ENCODE measurements at places on chromosomes 12 and 14.
A peak's percentile ranks its signal among the peaks of the same experiment; 100 is the strongest.

GRCh38 chr14:96497087-96497486, 5.1 kb upstream of the PAPOLA start:
- no peak for DNase-seq

DNA sequence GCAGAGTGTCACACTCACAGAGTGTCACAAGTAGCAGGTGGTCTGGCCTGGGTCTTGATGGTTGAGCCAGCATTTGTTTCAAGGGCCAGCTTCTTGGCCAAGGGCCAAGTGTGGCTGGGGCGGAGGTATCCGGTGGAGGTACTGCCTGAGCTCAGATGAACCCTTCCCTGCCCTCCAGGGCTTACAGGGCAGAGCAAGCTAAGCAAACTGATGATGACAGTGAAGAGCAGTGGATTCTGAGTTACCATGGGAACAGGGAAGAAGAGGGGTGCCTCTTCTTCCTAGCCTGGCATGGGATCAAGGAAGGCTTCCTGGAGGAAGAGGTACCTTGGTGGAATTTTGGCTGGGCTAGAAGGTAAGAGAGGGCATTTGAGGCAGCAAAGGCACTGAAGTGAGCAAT, 35.7 kb downstream of the MVK start:
- no peak for DNase-seq

GRCh38 chr14:33556382-33557121, 394.3 kb downstream of the EGLN3 start:
- no peak for DNase-seq

DNA sequence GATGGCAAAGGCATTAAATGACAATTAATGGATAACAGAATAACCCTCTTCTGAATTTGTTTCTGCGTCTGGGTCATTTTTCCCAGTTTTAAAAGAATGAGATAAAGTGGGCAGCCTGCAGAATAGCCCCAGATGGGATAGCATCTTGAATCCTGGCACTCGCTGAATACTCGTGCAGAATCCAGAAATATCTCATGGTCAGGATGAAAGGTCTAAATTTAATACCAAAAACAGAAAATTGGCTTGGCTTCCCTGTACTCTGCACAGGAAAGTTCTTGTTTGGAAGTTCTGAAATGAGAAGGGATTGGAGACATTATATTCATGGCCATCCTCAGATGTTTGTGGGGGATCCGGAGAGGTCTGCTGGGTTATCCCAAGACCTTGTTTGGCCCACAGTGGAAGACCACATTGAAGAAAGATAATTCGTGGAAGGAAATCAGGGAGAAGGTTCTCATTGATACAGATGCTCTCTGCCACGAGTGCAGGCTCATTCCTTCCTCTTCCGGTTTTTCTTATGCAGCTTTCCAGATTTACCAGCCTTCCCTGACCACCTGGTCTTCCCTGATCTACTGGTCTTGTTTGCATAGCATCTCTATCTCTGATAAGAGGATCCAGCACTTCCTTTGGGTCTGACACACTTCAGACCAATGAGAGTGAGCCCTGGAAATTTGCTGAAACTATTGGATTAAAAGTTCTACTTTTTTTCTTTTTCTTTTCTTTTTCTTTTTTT, 6.0 kb upstream of the IFT81 start:
- peak; percentile 25 for DNase-seq

- DNase-seq: no peak
Observed at GRCh38 chr12:2345902-2346301, 293.1 kb downstream of the CACNA1C start.

- no peak for DNase-seq
Observed at GRCh38 chr12:91954326-91954725, 191.3 kb downstream of the BTG1 start.

DNA sequence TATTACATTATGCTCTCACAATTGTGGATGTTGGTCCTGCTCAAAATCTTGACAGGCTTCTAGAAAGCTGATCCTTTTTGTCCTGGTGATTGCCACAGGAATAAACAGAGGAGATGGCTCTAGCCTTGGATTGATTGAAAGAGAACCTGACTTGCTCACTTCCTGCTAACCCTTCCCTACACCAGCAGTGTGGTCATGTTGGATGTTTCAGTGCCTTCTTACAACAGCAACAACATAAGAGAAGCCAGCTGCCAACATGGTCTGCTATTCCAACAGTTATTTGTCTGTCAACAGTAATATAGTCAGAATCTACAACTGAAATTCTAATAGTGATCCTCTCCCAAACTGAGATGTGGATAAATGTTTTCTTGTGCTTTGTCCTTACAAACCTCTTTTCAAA, 311.6 kb upstream of the DIO2 start:
- DNase-seq: no peak

GRCh38 chr14:37470251-37470650, 124.8 kb downstream of the FOXA1 start:
- DNase-seq: no peak

- DNase-seq: no peak
Observed at GRCh38 chr14:98028162-98028561, 1231.0 kb downstream of the VRK1 start.

DNA sequence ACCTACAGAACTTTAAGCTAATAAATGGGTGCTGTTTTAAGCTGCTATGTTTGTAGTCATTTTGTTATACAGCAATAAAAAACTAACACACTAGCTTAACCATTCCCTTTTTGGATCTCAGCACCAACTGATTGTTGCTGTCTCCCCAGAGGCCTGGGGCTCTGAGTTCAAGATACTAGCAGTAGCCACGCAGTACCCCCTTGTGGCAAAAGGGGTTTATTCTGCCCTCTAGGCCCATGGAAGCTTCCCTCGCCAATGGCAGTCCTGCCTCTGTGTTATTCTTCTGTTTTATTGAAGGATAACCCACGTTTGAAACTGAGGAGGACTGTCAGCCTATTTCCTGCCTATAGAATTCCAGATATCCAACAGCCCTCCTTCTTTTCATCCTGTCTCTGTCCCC, 455.3 kb upstream of the ATP2B1 start:
- DNase-seq: no peak

DNA sequence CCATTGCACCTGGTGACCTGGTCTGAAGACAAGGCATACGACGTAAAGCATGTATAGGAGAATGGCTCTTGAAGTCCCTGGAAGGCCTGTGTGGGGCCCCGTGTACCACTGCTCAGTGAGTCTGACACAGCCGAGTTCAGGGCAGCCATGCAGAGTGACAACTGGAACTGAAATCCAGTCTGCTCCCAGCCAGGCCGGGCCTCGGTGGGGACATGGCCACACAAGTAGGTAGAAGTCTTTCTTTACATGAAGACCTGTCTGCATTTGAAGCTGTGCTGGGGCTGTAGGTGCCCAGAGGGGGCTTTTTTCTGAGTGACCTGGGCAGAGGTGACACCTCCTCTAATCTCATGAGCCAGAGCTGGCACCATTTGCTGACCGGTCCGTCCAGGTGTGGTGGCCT, 35.7 kb downstream of the ADGRD1 start:
- DNase-seq: no peak

GRCh38 chr12:102215992-102216691, 18.5 kb upstream of the PMCH start:
- DNase-seq: no peak

DNA sequence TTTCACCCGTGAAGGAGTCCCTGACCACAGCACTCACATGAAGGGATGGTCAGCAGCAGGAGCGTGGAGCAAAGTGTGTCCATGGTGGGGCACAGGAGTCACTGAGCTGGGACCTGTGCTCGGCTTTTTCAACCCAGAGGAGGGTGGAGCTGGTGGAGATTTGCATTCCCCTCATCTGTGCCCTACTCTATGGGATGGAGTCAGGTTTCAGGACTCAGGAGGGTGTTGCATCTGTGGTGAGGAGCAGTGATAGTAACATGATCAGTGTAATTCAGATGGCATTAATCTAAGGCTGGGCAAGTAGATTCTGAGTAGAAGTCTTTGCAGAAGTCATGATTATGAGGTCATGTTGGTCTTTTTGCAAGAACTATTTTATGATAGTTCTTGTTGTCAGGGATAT, 511.9 kb downstream of the TMEM121 start:
- DNase-seq: no peak

DNA sequence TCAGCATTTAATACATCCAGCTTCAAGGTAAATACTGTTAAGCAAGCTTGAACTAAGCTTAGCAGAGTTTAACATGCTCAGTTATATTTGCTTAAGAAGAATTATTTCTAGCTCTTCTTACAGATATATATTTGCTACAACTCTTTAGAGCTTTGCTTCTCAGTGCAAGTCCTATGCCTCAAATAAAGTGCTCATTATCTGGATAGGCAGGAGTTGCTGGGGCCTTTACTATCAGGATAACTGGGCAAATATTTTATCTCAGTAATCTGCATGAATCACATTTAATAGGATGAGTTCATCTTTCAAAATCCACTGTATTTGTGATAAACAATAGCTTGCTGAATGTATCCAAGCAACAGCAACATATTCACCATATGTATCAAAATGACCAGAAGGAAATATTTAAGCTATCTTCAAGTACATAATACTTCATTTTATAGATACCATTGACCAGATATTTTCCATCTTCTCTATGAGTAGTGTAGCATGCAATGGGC, 187.6 kb downstream of the NOVA1 start:
- DNase-seq: no peak

DNA sequence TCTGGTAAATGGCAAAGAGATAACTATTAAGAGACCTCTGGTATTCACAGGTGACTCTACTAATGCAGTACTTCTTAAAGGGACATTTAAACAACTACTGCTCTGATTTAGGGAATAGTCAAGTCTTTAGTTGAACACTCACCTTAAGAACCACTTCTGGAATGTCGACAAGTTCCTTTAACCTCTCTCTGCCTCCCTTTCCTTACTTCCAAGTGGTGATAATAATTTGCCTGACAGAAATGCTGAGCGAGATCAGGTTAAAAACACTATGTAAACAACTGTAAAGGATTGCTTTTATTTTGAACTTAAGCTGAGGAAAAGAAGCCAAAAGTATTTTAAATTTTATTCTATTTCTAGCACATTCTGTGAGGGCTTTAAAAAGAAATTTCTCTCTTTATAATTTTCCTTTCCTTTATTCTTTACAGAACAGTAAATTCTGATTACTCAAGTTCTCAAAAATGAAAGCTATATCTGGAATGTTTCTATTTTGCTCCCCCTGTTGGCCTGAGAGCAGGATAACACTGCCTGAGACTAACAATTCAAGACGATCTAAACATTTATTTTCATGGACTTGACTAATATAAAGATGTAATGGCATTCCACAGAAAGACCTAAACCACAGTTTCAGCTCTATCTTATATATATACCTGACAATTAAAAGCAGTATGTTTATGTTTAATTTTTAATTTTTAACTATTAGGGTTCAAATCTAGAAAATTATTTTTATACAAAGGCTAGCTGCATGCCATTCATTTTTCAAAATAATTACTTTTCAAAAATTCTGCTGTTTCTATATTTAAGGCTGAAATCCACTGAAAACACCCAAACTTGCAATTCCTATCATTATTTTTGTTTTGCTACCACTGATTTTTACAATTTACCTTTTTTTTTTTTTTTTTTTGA, 29.2 kb downstream of the ZCCHC8 start:
- DNase-seq: peak; percentile 40

- no peak for DNase-seq
Observed at GRCh38 chr12:82835217-82835616, 148.5 kb downstream of the TMTC2 start.

- no peak for DNase-seq
Observed at GRCh38 chr14:68634332-68634731, 158.5 kb downstream of the ZFP36L1 start.

GRCh38 chr12:31217356-31218130, 108.4 kb downstream of the SINHCAF start:
- no peak for DNase-seq

DNA sequence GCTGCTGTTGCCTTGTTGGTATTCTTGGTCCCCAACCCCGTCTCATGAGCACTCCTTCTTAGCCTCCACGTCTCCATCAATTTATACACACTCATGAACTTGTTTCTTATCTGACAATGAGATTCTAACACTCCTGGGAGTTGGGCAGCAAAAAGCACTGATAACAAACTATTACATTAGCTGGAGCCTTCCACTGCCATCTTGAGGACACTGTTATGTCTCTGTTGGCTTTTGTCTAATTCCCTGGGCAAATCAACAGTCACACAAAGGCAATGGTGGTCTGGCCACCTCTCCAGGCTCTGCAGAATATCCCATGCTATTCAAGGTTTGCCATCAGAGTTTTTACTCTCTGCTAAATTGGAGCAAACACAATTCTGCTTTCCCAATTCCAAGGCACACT, 117.8 kb upstream of the COCH start:
- DNase-seq: no peak

DNA sequence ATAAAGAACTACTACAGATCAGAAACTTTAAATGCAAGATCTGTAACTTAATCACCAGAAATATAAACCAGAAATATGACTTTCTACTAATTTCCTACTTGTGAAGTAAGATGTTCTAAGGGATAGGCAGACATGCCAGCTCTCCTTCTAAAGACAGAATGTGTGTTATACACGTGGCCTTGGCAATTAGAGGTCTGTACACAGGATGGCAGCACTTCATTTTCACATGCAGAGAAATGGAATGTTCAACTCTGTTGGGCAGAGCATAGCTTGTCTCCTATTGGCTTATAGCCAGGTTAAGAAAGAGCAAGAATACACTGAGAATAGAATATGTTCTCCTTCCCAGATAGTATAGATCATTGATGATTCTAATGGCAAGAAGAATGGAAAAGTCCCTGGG, 403.8 kb downstream of the DAD1 start:
- no peak for DNase-seq

GRCh38 chr14:105063056-105063455, 2.2 kb downstream of the GPR132 start:
- DNase-seq: no peak

GRCh38 chr14:81093651-81094050, 127.1 kb downstream of the GTF2A1 start:
- no peak for DNase-seq

DNA sequence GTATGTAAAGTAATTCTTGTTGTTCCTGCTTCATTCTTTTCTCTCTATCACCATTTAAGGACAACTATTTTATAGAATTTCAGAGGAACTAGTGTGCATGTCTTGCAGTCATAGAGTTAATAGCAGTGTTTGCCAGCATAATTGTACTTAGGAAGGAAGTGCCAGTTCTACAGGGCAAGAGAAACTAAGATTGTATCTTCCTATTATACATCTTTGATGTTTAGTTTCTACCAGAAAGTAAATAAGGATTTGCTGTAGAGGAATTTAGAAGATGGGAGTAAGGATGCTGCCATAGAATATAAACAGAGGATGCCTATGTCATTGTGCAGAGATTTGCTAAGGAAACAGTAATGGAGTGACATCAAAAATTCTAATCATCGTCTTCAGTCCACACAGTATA, 270.9 kb upstream of the NPAS3 start:
- no peak for DNase-seq

GRCh38 chr14:65470404-65470880, 57.9 kb downstream of the FUT8 start:
- DNase-seq: no peak

- peak; percentile 15 for DNase-seq
Observed at GRCh38 chr14:70886421-70887206, 20.6 kb upstream of the PCNX1 start.

DNA sequence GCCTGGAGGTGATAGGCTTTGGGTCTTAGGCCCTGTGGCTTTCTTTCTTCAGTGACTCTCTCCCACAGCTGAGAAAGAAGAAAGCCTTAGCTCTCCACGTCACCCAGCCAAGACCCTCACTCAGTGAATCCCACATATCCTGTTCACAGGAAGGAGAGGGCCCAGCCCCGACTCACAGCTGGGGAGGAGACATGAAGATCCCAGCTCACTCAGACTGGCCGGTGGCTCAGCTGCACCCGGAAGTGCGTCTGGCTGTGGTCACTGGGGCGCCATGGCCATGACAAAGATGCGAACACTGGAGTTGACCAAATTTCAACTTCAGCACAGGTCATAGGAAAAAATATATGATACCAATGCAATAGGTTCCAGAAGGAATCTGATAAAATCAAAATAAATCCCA, 14.2 kb downstream of the DLK1 start:
- no peak for DNase-seq
